ENCODE measurements at places on chromosomes 12 and 14. TPM values are rescaled to one million over a fixed set of nuclear protein-coding genes. Genes with fewer than 3 reads are reported as not detected.

Gene COL2A1
- not detected for total RNA-seq

- DNase-seq, result no peak
Observed at GRCh38 chr14:35669782-35670181, 135.8 kb downstream of the INSM2 start.

DNA sequence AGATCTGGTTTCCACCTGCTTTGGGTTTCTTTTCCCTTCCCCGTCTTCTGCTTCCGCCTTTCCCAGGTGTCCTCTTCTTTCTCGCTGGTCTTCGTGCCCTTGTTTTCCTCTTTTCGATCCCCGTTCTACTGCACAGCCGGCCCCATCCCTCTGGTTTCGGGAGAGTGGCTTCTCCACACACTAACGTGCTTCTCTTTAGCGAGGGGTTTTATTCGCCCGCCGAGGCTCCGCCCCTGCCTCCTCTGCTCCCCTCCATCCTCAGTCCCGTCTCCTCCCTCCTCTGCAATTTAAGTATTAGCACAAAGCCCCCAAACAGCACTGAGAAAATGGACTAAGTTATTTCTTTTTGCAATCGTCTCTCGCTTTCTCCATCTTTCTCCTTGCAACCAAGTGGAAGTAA is at the start of gene SLC7A8:
SLC7A8 (minus strand) TSS at position 182 of the 400 bp plus-strand sequence. CDS start 746 bp downstream, outside the sequence.
- peak; percentile 47 for DNase-seq

Gene TEDC1
- total RNA-seq, result 4.6 TPM

DNA sequence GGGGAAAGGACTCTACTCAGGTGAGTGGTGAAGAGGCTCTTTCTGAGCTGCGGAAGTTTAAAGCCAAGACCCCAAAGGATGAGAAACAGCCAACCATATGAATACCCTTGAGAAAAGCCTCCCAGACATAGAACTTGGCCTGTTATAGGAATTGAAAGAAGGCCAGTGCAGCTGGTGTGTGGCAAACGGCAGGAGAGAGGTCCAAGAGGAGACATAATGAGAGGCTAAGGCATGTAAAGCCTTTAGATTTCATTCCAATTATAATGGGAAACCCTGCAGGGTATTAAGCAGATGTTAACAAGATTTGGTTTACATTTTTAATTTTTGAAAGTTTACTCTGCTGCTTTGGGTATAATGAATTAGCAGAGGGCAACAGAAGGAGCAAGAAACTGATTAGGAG is 552.1 kb upstream of the FBXO33 start:
- no peak for DNase-seq

- DNase-seq, result no peak
Observed at GRCh38 chr14:100723135-100723829, 3.4 kb upstream of the DLK1 start.

DNA sequence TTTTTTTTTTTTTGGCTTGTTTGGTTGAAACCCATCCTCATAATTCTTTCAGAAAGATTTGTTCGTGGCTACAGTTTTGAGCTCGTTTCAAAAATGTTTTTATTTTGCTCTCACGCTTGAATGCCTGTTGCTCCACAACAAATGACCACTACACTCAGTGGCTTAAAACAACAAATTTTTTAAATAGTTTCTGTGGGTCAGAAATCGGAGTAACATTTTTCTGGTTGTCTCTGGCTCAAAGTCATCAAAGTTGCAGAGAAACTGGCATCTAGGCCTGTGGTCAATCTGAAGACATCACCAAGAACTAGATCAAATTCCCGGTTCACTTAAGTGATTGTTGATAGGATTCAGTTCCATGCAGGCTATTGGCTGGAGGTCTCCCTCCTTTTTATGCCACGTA is 560.0 kb downstream of the SNAPC1 start:
- DNase-seq, result no peak

- no peak for DNase-seq
Observed at GRCh38 chr14:88870777-88871176, 46.3 kb downstream of the TTC8 start.

GRCh38 chr12:6942331-6942665 is 1.3 kb upstream of the RNU7-1 start:
- peak; percentile 86 for DNase-seq

GRCh38 chr12:111105294-111105693 is 184.9 kb upstream of the MYL2 start:
- DNase-seq, result no peak

DNA sequence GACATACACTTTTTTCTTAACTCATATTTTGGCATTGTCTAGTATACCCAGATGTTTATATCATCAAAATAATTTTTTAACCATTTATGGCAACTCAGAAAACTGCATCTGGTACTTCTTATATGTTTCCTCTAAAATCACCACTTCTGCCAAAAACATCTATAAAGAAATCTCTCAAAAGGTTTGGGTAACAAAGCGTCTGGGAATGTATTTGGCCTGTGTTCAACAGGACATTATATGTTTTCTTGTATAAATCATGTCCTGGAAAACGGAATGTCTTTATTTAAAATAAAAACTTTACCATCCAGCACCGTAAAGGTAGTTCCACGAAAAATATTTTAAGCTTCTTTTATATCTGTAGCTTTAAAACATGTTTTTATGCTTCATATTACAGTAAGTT is 36.1 kb upstream of the FBLN5 start:
- no peak for DNase-seq

GRCh38 chr14:102777711-102778337 is 575 bp downstream of the TRAF3 start:
- DNase-seq, result no peak

GRCh38 chr12:7131502-7131866 is 1.3 kb downstream of the CLSTN3 start:
- no peak for DNase-seq

Data from lower leg skin (tissue), 4 donors.